ENCODE measurements at places on chromosomes 5 and 9.

GRCh38 chr5:73808911-73809310 lies 182.9 kb downstream of the ARHGEF28 start:
- DNase-seq = no peak

DNA sequence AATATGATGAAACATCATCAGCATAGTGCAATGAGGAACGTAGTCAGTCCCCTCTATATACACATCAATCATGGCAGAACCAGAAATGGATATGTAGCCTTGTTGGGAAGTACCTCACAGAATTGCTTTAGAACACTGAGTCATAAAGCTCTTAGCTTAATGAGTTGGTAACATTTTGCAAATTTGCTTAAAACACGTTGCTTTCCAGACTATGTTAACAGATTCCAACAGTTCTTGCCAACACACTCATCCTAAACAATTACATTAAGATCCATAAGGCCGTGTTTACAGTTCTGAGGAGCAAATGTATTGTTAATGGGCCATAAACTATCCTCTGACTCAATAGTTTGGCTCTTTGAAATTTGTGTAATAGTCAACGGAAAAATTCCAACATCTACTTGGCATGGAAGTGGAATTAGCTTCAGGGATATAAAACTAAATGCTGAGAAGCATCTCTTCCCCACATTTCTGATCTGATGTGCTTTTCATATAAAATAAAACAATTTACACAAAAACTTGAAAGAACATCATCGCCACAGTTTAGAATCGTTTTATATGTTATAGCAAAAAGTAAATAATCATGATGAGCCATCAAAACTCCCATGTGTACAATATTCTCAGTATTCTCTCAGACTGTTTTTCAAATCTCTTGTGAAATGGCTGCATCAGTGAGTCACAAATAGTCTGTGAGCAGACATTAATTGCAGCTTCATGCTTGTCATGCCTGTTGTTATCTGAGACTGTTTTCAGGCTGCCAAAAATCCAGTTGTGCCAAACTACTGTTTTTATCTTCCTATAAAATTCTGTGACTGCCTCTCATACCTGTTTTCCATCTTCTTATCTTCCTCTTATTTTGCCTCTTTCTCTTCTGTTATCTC lies 291.9 kb downstream of the COX7C start:
- DNase-seq = peak; percentile 91

DNA sequence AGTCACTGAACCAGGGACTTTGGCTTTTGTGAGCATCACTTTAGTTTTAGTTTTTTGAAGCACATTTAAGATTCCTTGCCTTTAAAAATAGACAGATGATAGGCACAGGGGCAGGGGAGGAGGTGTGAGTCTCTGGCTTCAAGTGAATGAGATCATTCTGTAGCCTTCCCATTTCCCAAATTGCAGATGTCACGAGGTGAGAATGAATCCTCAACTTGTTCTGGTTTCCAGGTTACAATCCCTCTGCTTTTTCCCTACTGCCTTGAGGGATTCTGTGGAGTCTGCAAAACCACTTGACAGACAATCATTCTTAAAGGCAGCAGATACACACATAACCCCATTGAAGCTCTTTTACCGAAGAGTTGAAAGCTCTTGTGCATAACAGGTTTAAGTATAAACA lies 332.4 kb downstream of the DMAC1 start:
- DNase-seq = no peak

DNA sequence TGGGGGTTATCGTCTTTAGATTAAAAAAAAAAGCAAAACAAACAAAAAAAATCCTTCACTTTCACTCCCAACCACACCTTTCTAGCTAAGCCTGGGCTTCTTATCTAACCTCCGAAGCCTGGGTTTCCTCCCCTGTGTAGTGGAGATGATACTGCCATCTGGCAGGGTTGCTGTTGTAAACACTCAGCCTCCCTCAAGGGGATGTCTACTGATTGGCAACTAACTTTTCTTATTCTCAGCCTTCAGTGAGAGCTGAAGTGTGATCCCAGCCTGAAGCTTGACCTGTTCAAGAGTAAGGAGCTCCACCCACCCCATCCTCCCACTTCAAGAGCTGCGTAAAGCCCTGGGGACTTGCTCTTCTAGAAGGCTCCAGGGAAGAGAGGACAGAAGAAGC lies 21.5 kb upstream of the WWC1 start:
- peak; percentile 21 for DNase-seq

DNA sequence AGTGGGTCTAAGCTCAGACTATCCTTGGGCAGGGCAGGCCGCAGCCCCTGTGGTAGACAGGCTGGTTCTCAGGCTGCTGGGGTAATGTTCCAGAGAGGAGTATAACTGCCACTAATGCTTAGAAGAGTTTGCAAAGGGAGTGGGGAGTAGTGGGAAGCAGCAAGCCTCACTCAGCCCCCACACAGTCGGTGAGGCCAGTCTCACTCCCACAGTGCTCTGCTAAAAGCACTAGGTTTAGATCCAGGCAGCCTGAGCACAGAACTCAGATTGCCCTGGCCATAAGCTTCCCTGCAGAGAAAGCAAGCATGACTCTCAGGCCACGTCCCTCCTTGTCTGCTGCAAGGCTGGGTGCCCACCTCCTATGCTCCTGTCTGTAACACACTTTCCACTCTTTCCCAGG lies 69.4 kb upstream of the HCN1 start:
- DNase-seq = no peak

DNA sequence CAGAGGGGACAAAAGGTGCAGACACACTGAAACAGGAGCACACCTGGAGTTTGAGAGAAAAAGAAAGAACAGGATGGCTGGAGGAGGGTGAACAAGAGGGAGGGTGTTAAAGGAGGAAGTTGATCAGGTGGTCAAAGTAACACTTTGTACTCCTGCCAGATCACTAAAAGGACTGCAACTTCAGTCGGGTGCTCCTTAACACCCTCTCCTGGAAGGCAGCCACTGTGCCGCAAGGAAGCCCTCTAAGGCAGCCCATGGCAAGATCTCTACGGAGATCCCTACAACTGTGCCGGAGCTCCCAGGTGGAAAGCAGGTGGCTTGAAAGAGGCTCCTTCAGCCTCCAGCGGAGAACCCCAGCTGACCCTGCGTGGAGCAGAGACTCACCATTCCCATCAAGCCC lies 124.4 kb upstream of the MSX2 start:
- DNase-seq = no peak

- no peak for DNase-seq
These were observed 179.5 kb downstream of the KIF4B start for GRCh38 chr5:155193029-155193428.

- no peak for DNase-seq
These were observed 42.0 kb downstream of the IQGAP2 start for GRCh38 chr5:76445063-76445462.
